Activated CD8-positive, alpha-beta memory T cell treated with anti-CD3 and anti-CD28 coated beads for 1 hour (primary cell): ENCODE measurements at places on chromosomes 6 and 20.

GRCh38 chr6:108121612-108122011 lies 44.2 kb upstream of the NR2E1 start:
- no peak for DNase-seq

GRCh38 chr20:41783423-41784208 lies 165.4 kb upstream of the CHD6 start:
- DNase-seq, result no peak

DNA sequence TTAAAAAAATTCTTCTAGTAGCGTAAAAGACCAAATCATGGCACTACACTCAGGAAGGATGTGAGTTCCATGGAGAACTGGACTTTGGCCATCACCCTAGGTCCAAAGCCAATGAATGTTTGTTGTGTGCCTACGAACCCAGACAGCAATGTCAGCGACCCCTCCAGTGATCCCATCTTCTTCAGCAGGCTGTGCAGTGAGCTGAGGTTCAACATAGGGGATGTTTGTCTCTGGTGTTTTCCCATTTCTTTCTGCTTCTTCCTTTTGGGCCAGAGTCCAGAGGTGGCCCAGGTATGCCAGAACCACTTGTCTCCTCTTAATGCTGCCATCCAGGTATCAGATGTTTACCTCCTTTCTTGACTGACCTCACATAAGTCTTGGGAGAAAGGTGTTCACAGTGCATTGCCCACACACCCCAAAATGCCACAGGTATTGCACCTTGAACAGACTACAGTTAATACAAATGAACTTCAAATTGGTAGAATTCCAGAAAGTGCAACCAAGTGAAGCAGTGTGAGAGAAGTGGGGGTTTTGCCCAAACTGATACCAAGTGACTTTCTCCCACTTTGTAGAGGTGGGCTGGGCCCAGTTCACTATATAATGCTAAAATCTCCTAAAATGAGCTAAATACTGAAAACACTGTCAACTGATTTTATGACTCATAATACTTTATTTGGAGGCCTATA lies 14.1 kb downstream of the KIZ start:
- no peak for DNase-seq

- no peak for DNase-seq
These were observed 14.3 kb upstream of the DEF6 start for GRCh38 chr6:35283361-35283760.

GRCh38 chr6:22765015-22765414 lies 195.6 kb downstream of the HDGFL1 start:
- no peak for DNase-seq

DNA sequence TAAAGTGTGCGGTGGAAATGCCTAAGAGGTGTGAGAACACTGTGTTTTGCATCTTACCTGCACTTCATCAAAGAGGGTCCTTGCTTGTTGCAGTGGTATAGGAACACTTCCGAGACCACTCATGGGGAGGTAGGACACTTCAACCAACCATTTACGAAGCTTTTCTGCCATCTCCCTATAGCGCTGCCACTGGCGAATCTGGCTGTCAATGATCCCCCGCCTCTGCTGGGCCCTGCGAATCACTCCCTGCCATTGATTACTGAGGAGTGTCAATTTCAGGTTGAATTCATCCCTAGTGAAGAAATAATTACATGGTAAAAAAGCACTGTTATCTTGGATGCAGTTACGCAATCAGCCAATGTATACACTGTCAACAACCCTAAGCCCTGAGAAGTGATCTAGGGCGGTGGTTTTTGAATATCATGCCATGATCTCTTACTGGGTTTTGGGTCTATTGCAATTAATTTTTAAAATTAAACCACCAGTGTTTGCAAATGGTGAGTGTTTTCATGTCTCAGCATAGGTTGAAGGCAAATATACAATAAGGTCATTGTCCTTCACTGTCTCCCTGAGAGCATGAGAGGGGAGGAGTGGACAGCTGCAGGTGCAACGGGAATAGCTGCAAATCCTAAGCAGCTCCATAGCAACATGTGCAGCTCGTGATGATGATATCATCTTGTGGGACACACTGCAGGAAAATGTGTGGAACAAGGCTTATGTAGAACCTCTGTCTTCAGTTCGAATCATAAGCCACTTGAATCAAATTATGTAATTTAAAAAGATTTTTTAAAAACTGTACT lies 400.6 kb downstream of the ESR1 start:
- DNase-seq, result no peak

- no peak for DNase-seq
These were observed 407.7 kb downstream of the CDH26 start for GRCh38 chr20:60365882-60366281.

DNA sequence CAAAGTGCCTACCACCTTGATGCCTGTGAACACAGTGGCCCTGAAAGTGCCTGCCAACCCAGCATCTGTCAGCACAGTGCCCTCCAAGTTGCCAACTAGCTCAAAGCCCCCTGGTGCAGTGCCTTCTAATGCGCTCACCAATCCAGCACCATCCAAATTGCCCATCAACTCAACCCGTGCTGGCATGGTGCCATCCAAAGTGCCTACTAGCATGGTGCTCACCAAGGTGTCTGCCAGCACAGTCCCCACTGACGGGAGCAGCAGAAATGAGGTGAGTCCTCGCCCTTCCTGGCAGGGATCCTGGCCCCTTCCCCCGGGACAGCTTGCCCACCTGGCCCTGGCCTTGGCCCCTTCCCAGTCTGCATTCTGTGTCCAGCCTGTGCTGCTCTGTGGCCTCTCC lies 17.9 kb downstream of the MAVS start:
- no peak for DNase-seq

DNA sequence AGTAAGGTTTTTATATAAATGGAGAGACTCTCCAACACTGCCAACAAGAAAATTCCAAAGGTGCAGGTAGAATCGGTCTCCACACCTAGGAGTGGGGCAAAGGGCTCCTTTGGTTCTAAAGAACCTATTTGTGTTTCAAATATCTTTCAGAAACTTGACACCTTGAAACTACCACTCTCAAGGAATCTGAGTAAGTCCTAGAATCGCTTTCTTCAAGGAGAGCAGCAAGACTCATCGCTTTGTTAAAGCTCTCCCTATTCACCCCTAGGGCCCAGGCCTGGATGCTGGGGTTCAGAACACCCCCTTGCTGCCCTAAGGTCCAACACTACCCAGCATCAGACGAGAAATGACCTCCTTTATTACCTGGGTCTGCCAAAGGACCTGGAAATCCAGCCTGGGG lies 2.0 kb downstream of the CLIC5 start:
- no peak for DNase-seq

GRCh38 chr20:1846341-1846740 lies 48.9 kb upstream of the SIRPA start:
- DNase-seq, result no peak

- no peak for DNase-seq
These were observed 8.4 kb upstream of the RIN2 start for GRCh38 chr20:19749618-19750071.

- DNase-seq, result no peak
These were observed 754 bp downstream of the RPS10 start for GRCh38 chr6:34425132-34425497.

- no peak for DNase-seq
These were observed 10.8 kb upstream of the GMPR start for GRCh38 chr6:16227605-16228004.

DNA sequence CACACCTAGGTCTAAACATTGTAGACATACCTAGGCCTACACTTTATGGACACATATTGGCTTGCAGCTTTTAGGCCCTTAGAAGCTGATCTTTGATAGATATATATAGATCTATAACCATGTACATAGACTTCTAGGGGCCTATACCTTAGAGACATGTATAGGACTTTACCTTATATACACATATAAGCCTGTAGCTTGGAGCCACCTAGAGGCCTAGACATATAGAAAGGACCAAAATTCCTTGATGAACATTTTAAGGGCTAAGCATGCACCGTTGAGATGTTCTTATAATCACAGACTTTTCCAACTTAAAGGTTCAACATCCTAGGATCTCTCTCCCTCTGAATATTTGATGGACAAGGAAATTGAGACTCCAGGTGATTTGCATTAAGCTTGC lies 371.7 kb upstream of the SASH1 start:
- DNase-seq, result no peak

- DNase-seq, result no peak
These were observed 97.8 kb downstream of the NOL4L start for GRCh38 chr20:32487381-32487780.

DNA sequence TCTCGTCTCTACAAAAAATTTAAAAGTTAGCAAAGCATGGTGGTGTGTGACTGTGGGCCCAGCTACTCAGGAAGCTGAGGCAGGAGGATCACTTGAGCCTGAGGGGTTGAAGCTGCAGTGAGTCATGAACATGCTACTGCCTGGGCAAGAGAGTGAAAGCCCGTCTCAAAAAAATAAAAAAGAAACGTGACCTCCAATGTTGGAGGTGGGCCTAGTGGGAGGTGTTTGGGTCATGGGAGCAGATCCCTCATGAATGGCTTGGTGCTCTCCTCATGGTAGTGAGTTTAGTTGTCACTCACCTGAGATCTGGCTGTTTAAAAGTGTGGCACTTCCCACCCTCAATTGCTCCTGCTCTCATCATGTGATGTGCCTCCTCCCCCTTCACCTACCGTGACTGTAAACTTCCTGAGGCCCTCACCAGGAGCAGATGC lies 24.3 kb downstream of the RBL1 start:
- DNase-seq, result no peak
